Fibroblast of villous mesenchyme (primary cell): ENCODE measurements at places on chromosomes 6 and 20. TPM values are rescaled to one million over a fixed set of nuclear protein-coding genes. Genes with fewer than 3 reads are reported as not detected.

Gene GPR63
- total RNA-seq, result under 0.01 and 0.32 TPM in 2 replicates

Gene CST2
- not detected in 2 replicates for total RNA-seq

Gene DNAH8
- under 0.01 and 0.32 TPM in 2 replicates for total RNA-seq

Gene NRN1
- total RNA-seq, result not detected in 2 replicates

Gene TOX2
- total RNA-seq, result 0.43 and 1.9 TPM in 2 replicates

Gene PTK6
- under 0.01 TPM in 2 replicates for total RNA-seq

Gene LST1
- not detected in 2 replicates for total RNA-seq

Gene RBBP8NL
- total RNA-seq, result not detected in 2 replicates

Gene PDCD2
- 62.5 and 70.8 TPM in 2 replicates for total RNA-seq

Gene TBXT
- total RNA-seq, result not detected in 2 replicates
